ENCODE measurements at places on chromosomes 1 and 21.

DNA sequence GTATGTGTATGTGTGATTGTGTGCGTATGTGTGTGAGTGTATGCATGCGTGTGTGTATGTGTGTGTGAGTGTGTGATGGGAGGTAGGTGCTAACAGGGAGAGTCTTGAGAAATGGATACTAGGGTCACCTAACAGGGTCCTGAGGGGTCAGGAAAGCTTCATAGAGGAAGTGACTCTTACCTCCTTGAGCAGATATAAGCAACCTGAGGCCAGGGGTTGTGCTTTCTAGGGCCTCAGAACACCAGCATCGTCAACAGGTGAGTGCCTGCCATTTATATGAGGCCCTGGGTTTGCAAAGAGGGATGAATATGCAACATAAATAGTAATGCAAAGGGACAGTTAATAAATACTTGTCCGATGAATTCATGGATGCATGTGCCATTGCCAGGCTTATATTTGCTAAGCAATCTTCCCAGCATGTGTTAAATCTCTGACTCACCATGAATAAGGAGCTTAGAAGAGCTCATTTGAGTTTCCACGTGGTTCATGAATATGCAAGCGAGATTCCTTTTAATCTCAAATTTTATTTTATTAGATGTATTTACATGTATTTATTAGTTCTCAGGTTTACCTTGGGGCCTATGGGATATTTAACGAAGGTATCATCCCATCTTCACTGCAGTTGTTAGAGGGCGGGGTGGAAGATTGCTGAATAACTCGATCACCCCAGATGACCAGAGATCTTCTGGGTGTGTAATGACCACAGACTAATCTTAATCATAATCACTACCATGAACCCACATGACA is 438.3 kb downstream of the CAMTA1 start:
- peak; percentile 35 for DNase-seq

DNA sequence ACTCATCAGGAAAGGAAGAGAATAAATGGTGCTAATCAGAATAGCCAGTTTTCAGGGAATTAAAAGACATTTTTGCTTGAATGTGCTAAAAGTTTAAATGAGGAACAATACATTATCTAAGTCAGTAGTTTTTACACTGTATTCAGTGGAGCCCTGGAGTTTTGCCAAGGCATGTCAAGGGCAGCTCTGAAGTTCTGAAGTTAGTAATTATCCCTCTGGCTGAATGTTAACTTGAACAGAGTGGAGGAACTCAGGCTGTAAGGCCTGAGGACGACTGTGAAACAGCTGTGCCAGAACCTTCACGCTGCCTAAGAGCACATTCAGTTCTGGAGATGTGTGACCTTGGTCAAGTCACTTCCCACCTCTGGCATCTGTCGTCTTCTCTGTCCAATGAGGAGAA is 68.1 kb downstream of the EDEM3 start:
- DNase-seq = no peak

DNA sequence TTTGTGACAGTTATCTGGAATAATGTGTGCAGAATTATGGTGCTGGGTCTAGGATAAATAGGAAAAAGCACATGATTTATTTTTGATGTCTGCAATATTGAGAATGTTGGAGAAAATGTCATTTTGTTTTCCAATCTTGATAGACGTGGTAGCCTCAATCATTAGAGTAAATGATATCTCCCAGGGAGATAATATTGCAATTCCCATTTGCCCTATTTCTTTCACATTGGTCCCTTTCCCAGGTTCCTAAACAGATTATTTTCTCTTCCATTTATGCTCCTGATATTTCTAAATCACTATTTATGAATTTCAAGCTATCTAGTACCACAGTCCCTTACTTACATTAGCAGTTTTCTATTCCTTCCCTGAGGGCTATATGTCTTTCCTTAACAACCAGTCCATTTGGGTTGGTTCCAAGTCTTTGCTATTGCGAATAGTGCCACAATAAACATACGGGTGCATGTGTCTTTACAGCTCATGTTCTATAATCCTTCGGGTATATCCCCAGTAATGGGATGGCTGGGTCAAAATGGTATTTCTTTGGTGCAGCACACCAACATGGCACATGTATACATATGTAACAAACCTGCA is 447.3 kb downstream of the PLA2G4A start:
- no peak for DNase-seq

DNA sequence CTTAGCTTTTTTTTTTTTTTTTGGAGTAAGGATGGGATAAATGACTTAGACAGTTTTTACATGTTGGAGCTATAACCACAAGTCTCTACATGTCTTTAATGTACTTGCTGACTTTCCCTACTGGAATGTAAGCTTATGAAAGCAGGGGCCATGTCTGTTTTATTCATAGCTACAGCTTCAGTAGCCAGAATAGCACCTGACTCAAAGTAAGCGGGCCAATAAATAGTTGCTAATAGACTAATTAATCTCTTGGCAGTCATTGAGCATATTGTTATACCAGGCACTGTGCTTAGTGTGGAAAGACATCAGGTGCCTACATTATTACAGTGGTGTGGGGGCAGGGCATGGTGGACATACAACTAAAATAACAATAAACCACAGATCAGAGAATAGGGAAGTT is 84.4 kb upstream of the HOOK1 start:
- DNase-seq = no peak

GRCh38 chr1:201999625-202000238 is 10.7 kb upstream of the ELF3 start:
- DNase-seq = peak; percentile 46

DNA sequence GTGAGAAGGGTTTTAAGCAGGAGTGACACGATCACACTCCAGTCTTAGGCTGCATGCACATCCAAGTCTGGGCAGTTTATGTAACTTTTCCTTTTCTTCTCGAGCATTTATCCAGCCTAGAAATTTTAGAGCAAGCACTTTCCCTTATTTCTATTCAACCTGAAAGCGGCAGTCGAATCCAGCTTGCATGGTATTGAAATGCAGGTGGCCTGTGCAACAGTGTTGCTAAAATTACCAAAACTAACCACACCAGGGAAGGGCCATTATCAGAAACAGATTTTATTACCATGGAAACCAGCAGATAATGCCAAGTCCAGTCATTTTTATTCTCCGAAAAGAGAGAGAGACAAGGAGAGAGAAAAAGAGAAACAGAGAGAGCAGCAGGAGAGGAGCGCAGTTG is 179.9 kb upstream of the ZC3H12A start:
- DNase-seq = no peak

DNA sequence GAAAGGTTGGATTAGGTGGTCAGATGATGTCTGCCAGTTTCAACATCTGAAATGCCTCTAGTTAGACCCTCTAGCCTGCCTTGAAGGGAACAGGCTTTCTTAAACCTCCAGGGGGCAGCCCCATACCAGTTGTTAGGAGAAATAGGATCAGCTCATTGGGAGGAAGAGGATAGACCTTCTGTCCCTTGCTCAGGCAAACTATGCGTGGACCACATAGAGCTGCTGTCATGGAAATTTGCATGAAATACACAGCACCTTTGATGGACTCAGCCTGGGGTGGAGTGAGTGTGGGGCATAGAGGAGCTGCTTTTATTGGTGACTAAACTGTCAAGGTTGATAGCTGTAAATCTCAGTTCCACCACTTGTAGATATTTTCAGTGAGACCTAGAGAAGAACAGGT is 38.4 kb upstream of the SPAG17 start:
- no peak for DNase-seq

DNA sequence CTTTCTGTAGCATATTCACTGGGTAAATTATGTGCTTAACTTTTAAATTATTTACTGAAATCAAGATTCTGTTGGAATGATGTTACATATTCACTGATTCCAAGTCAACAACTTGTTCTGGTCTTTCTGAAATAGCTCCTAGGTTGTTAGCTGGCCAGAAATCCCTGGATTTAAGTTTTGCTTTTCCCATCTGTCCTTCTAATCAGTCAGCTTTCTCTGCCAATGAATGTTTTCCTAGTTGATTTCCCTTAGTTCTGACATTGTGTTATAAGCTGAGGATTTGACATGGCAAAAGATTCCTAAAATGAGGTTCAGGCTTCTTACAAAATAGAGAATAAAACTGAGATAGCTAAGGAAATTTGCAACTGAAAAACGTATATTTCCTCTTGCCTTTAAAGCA is 1479.6 kb downstream of the MRPL39 start:
- DNase-seq = no peak

DNA sequence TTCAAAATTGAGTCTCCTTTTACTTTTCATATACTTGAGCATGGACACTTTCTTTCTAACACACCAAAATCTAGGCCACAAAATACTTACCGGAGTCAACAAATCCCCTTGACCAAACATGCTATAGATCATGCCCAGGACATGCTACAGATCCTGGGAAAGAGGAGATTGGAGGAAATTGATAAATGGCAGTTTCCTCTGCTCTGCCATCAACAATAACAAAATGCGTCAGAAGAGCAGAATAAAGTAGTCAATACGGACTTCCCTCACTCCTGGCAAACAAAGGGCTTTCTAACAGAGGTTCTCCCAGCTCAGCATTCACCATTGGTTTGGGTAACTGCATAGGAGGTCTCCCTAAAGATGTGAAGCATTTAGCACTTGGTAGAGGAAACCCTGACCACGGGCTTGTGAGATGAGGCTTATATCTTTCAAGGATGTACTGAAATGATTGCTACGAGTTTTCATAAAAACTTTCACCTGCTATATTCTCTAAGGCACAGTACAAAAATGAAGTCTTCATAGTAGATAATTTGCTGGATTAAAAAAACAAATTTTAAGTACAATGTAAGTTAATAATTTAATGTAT is 283.8 kb upstream of the RUNX1 start:
- DNase-seq = no peak

GRCh38 chr1:206897175-206897574 is at the start of gene IL24:
Gene IL24 (plus strand): TSS chr1:206897443. CDS start chr1:206897833, 390 bp downstream.
- DNase-seq = no peak

DNA sequence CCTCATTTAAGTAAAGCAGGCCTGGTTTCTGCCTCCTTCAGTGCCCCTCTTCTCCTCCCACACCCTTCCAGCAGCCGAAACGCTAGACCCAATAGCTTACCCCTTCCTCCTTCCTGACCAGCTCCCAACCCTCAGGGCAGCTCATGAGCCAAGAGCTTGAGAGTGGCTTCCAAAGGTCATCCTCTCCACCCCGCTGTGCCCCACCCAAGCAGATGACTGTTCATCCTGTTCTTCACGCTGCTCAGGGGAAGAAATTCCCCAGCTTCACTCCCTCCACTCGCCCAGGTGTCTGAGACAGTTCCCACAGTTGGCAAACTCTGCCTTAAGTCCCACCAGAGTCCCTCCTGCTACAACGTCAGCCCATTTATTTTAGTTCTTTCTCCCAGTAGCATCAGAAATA is 23.4 kb downstream of the ARHGEF19 start:
- DNase-seq = no peak

- peak; percentile 88 for DNase-seq
Observed at GRCh38 chr1:70990469-70991253, 57.0 kb downstream of the PTGER3 start.

GRCh38 chr1:162552684-162553252 is 8.8 kb upstream of the UAP1 start:
- no peak for DNase-seq

DNA sequence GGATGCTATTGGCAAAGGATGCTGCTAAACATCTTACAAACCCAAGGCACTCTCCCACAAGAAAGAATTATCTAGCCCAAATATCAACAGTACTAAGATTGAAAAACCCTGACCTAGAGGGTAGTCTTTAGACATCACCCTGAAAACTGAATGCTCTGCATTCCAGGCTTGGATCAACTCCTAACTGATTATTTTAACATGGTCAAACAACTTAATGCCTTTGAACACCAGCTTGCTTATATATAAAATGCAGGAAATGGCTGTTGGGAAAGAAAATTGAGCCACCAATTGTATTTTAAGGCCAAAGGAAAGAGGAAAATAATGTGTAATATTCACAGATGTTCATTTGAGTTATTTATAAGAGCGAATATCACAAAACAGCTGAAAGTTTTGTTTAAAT is 72.2 kb upstream of the C1orf87 start:
- no peak for DNase-seq

DNA sequence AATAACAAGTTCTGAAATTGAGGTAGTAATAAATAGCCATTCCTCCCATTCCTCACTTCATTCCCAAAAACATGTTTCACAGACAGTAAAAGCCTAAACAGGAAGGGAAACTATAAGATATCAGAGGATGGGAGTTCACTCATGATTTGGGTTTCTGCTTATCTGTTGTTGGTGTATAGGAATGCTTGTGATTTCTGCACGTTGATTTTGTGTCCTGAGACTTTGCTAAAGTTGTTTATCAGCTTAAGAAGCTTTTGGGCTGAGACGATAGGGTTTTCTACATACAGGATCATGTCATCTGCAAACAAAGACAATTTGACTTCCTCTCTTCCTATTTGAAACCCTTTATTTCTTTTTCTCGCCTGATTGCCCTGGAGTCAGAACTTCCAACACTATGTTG is 26.0 kb upstream of the POFUT2 start:
- DNase-seq = no peak

DNA sequence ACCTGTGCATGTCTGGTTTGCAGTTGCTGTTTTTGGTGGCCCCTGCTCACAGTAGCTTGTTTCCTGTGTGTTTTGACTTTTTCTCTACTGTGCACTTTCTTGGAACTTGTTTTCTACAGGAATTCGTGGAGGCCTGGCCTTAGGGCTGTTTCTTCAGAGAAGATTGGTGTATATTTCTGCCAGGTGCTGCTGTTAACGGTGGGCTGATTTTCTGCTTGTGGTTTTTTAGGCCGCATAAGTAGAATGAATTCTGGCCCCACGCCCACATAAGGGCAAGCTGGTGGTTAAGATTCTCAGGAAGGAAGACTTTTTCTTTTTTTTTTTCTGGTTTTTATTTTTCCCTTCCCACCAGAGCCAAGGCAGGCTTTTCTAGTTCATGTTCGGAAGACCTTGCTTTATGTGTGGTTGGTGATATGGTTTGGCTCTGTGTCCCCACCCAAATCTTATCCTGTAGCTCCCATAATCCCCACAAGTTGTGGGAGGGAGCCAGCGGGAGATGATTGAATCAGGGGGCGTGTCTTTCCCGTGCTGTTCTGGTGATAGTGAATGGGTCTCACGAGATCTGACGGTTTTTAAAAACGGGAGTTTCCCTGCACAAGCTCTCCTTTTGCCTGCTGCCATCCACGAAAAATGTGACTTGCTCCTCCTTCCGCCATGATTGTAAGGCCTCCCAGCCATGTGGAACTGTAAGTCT is 71.5 kb upstream of the DISP3 start:
- no peak for DNase-seq

GRCh38 chr1:111739194-111739924 is at the start of gene INKA2:
Gene INKA2 (minus strand): TSS chr1:111739395. CDS start chr1:111739242, 153 bp downstream.
- peak; percentile 84 for DNase-seq

DNA sequence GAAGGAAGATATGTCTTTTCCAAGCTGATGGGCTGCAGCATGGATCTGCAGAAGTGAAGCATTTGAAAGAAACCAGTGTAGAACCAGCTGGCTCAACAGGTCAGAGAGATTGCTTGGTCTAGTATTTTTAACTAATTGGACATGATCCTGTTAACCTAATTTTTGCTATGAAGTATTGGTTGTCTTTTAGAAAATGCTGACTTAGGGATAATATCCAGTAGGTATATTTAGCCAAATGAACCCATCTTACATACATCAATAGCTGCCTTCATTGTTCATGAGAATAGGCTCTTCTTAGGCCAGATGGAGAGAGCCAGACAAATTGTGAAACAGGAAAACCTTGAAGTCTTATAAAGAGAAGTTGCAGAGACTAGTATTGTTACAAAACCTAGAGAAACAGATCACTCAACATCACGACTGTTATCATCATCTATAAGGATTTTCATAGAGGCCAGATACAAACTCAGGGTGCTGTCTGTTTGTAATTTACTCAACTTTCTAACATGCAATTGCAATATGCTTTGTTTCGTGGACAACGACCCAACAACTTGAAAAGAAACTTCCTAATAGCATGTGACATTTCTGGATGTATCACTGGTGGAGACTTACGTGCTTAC is 148.2 kb downstream of the DISC1 start:
- no peak for DNase-seq
